Activated CD4-positive, alpha-beta T cell treated with anti-CD3 and anti-CD28 coated beads for 4 hours (primary cell): ENCODE measurements at places on chromosomes 3 and 15.

DNA sequence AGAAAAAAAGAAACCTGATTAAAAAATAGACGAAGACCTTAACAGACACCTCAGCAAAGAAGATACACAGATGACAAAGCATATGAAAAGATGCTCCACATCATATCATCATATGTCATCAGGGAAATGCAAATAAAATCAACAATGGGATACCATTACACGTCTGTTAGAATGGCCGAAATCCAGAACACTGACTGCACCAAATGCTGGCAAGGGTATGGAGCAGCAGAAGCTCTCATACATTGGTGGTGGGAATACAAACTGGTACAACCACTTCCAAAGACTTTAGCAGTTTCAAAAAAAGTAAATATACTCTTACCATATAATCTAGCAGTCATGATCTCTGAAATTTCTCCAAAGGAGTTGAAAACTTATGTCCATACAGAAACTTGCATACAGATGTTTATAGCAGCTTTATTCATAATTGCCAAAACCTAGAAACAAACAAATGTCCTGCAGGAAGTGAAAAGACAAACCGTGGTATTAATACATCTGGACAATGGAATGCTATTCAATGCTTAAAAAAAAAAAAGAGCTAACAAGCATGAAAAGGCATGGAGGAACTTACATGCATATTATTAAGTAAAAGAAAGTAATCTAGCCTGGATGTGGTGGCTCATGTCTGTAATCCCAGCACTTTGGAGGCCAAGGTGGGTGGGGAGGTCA is 107.4 kb downstream of the HES1 start:
- DNase-seq = no peak

DNA sequence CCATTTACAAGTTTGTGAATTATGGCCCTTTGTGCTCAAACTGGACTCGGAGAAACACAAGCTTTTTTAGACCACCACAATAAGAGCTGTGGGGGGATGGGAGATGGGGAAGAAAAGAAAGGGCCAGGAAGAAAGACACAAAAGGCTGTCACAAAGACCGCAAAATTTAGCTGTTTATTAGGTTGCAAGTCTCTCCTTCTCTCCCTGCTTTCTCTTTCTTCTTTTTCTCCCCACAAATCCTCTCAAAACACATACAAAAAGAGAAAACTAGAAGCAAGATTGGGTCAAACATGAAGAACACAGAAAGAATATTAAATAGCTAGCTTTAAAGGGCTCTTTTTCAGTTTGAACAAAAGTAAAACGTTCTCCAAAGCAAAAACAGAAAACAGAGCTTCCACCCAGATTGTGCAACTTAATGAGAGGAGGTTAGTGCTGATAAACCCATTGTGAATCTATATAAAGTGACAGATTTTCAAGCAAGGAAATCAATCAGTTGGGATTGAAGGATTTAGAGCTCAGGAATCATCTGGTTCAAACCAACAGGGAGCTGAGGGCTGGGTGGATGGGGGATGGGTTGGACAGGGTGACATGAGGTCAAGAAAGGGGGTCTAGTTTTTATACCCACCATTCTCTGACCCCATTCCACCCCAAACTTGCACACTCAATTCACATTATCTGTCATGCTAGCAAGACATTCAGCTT is 87.3 kb downstream of the DHX30 start:
- no peak for DNase-seq

- no peak for DNase-seq
Measured at GRCh38 chr3:77338195-77338594, 298.3 kb downstream of the ROBO2 start.

- no peak for DNase-seq
Measured at GRCh38 chr3:155581579-155581978, 163.3 kb downstream of the PLCH1 start.

- DNase-seq = no peak
Measured at GRCh38 chr3:45134758-45135521, 11.2 kb downstream of the CDCP1 start.

GRCh38 chr3:128784843-128785242 is 58.9 kb downstream of the RAB7A start:
- DNase-seq = no peak

- DNase-seq = no peak
Measured at GRCh38 chr3:171369156-171369555, 91.0 kb downstream of the TNIK start.

- DNase-seq = no peak
Measured at GRCh38 chr3:61149236-61149635, 102.0 kb downstream of the FHIT start.

GRCh38 chr3:174907027-174907426 is 47.9 kb downstream of the NAALADL2 start:
- no peak for DNase-seq

- DNase-seq = no peak
Measured at GRCh38 chr3:76047368-76047767, 262.0 kb upstream of the ZNF717 start.

DNA sequence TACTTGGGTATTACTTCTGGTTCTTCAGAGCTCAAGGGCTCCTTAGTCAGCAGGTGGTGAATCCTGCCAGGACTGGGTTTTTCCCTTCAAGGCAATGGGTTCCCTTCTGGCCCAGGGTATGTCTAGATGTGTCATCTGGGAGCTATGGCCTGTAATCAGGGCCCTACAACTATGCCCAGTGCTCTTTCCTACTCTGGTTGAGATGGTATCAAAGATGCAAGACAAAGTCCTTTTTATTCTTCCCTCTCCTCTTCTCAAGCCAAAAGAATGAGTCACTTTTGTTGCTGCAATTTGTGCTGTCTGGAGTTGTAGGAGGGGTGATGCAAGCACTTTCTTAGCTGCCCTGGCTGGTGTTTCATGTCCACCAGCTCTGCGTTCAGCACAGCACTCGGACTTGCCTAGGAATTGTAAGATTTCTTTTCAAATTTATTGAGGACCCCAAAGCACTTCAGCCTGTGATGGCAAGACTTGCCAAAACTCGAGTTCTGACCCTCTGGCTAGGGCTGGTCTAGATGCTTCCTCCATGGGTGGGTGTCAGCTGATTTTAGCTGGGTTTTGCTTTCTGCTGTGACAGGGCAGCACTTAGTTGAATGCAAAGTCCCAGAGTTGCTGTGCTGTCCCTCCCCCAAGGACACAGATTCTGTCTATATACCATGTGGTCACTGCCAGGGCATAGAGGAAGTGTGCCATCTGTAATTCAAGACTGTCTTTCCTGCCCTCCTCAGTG is 129.2 kb upstream of the CBLB start:
- no peak for DNase-seq

DNA sequence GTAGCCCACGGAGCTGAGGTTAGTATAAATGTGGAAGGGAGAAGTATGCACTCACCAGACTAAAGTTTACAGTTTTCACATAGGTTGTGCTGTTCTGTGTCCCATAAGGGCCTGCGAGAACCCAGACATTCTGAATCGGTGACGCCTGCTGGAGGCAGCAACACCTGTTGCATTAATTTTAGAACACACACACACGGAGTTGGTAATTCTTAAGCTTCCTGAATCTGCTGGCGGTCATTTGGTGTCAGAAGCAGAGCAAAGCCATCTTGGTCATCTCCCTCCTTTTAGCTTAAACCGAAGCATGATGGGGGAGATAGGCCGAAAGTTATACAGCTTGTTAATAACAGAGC is 41.1 kb upstream of the AP3B2 start:
- DNase-seq = peak; percentile 22

- no peak for DNase-seq
Measured at GRCh38 chr15:96037584-96037983, 292.9 kb upstream of the NR2F2 start.

GRCh38 chr15:69154684-69155083 is 5.8 kb upstream of the GLCE start:
- no peak for DNase-seq

DNA sequence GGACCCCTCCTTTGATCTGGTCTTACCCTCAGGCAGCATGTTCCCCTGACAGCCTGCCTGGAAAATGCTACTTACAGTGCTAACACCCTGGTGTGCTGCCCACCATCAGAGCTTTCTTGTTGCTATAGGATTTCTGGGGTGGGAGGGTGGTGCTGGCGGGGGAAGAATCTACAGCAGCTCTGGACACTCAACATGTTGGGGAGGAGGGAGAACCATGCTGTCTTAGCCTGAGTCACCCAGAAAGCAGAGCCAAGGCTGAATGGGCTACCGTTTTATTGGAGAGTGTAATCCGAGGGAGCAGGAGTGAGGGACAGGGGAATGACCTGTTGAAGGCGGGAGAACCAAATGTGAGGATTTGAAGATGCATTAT is 45.6 kb downstream of the MFSD1 start:
- DNase-seq = no peak

GRCh38 chr15:73926219-73927002 is at the start of gene LOXL1:
Gene LOXL1, plus strand, starts transcription at chr15:73926462. Its CDS starts 322 bp downstream, at chr15:73926784.
- DNase-seq = no peak

GRCh38 chr3:161050935-161051334 is 54.2 kb downstream of the B3GALNT1 start:
- DNase-seq = no peak

- no peak for DNase-seq
Measured at GRCh38 chr15:64597477-64597822, 137.1 kb downstream of the ZNF609 start.

GRCh38 chr3:126527455-126528211 is 3.7 kb downstream of the CHST13 start:
- DNase-seq = no peak
